ENCODE measurements at places on chromosomes 7 and 10.

- DNase-seq, result no peak
Observed at GRCh38 chr10:77512219-77512578, 125.4 kb downstream of the KCNMA1 start.

- DNase-seq, result no peak
Observed at GRCh38 chr7:38367301-38367890, 94.0 kb upstream of the TARP start.

DNA sequence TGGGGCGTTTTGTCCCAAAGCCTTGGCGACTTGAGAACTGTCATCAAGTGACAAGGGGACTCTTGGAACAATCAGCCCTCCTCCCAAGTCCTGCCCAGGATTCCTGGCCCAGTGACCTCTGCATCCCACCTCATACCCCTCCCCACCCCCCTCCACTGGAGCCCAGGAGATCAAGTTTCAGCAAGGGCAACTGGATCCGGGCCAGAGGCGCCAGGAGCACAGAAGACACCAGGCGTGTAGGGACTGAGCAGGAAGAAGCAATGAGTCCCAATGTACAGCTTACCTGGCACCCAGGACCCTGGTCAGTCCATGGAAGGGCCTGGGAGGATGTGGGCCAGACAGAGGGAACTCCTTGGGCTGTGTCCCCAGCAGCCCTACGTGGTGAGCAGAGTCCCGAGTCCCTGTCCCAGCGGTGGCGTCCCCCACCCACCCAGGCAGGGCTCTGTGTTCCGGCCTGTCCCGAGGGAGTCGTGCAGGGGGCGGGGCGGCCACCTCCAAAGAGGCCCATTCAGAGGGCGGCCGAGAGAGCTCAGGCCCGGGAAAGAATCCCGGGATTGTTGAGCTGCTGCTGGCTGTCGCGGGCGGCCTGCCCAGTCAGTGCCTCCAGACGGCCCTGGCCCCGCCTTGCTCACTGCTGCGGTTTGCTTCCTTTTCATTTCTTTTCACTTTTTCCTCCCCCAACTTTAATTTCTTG, 254.1 kb downstream of the TNS3 start:
- no peak for DNase-seq

- no peak for DNase-seq
Observed at GRCh38 chr7:137110091-137110509, 233.4 kb downstream of the PTN start.

Data from MV-4-11 (cell line).